Fibroblast of villous mesenchyme (primary cell): ENCODE measurements at places on chromosomes 16 and 17. TPM values are rescaled to one million over a fixed set of nuclear protein-coding genes. Genes with fewer than 3 reads are reported as not detected.
A peak's percentile ranks its signal among the peaks of the same experiment; 100 is the strongest.

GRCh38 chr17:81553018-81553615 lies 964 bp upstream of the FAAP100 start:
- peak; percentile 82 for DNase-seq

DNA sequence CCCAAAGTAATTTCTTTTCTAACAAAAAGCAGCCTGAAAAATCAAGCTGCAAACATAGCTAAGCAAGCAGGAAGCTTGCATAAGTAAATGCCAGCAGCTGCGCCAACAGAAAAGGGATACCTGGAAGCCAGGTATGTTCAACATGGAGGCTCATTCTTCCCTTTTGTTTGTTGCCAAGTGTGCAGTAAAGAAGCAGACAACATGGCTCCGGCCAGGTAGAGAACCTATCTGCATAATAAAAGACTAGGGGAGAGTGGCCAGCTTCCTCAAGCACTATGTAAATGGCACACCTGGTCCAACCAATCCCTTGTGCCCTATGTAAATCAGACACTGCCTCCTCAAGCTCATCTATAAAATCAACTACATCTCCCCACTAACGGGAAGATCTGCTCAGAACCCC lies 1407.0 kb downstream of the CDH11 start:
- no peak for DNase-seq

Gene NPIPA3
- total RNA-seq: 0.32 and 0.43 TPM in 2 replicates

DNA sequence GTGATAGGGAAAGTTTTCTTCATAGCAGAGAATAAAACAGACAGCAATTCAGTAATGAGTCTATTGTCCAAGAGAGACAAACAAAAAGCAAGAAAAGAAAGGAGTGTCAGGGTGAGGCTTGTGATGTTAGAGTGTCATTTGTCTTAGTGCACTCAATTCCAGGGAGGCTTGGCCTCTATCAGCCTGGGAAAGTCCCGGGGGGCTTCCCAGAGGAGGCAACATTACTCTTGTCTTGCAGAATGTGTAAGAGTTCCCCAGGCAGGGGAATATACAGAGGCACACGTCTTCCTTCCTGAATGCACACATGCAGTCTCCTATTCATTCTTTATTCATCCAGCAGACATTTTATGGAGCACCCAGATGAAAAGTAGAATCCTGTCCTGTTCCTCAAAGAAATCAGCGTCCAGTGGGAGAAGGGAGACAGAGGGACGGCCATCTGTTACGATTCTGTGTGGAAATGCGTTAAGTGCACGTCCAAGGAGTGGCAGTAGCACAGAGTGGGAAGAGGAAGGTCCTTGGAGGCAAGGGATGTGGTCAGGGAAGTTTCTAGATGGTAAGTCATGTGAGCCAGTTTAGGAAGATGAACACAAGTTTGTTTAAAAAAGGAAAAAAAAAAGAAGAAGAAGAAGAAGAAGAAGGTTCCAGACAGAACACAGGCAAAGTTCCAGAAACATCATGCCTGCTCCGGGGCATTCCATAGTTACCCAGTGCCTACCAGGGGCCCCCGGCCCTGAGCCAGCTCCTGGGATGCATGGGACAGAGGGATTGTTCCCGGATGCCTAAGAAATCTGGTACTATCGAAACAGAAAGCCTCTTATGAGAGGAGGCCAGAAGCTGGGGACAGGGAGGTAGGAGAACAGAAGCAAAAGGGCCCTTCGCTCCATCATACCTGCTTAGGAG lies 21.1 kb downstream of the CACNG4 start:
- DNase-seq: no peak

Gene ZDHHC1
- 5.2 and 8.1 TPM in 2 replicates for total RNA-seq

GRCh38 chr16:11429123-11429522 lies 83.9 kb downstream of the RMI2 start:
- no peak for DNase-seq

Gene CX3CL1
- total RNA-seq: 0.32 TPM in 1 of 2 replicates, not detected in the other

Gene HAPSTR1
- 86.8 and 87.0 TPM in 2 replicates for total RNA-seq

Gene C17orf100
- 0.43 and 0.97 TPM in 2 replicates for total RNA-seq

DNA sequence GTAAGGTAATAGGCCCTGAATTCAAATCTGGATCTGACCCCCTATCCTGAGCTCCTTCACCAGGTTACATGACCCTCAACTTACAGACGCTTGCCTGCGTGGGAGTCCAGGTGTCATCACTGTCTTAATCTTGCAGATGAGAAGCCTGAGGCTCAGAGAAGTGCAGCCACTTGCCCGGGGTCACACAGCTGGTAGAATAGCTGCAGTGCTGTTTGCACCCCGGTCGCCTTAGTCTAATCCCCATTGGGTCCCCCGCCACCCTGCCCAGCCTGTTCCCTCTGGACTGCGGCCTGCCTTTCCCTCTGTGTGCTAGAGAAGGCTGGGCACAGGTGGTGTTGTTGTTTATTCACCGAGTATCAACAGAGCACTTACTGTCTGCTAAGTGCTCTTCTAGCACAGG lies 107.0 kb downstream of the SDR42E1 start:
- no peak for DNase-seq

GRCh38 chr16:66311306-66311705 lies 55.2 kb upstream of the CDH5 start:
- no peak for DNase-seq

- no peak for DNase-seq
Observed at GRCh38 chr16:78528265-78528664, 428.8 kb downstream of the WWOX start.

GRCh38 chr16:56669005-56669839 lies at the start of gene MT1H:
Gene MT1H (plus strand): TSS chr16:56669814. CDS start chr16:56669885, 71 bp downstream.
- DNase-seq: no peak

DNA sequence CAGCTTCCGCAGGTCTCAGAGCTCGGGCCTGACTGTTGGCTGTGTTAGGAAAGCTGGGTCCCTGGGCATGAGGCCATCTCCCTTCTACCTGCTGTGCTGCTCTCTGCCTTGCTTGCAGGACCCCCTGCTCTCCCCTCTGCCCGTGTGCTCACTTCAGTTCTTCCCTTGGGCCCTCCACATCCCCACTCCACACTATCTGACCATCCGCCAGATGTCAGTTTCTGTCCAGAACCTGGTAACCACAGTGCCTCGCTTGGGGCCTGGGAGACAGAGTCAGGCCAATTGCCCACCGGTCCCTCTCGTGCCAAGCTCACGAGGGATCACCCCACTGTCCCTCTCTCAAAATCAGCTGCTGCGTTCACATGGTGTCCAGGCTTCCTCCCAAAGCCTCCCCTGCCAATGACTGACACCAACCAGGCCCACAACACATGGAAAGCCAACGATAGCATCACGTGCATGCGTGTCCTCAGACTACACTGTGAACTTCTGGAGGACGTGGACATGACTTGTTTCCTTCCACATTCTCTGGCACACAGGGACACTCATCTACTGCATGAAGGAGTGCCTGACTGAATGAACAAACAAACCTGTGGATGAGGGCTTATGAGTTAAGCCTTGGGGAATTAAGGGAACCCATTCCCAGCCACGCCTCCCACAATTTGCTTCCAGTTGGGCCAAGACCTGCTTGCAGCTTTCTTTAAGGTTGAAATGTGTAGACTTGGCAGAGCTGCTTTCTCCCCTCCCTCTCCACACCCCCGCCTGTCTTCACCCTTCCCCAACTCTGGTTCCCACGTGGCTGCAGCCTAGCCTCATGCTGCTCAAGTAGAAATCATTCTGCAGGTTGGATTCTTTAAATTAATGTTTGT lies 72.5 kb upstream of the ZNF423 start:
- no peak for DNase-seq

DNA sequence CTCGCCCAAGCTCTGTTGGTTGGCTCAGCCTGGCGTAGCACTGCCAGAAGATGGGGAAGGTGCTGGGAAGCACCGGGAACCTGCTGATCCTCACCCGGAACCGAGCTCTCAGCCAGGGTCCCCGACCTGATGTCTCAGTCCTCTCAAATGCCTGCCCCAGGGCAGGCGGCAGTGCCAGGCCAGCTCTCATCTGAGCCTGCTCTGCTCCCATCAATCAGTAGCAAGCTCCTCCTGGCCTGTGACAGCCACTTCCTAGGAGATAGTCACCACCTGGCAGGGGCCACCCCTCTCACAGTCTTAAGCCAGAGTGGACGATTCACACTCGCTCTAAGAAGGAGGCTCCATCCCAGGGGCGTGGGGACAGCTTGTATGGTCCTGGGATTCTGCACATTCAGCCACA lies 62.0 kb downstream of the ENGASE start:
- no peak for DNase-seq

DNA sequence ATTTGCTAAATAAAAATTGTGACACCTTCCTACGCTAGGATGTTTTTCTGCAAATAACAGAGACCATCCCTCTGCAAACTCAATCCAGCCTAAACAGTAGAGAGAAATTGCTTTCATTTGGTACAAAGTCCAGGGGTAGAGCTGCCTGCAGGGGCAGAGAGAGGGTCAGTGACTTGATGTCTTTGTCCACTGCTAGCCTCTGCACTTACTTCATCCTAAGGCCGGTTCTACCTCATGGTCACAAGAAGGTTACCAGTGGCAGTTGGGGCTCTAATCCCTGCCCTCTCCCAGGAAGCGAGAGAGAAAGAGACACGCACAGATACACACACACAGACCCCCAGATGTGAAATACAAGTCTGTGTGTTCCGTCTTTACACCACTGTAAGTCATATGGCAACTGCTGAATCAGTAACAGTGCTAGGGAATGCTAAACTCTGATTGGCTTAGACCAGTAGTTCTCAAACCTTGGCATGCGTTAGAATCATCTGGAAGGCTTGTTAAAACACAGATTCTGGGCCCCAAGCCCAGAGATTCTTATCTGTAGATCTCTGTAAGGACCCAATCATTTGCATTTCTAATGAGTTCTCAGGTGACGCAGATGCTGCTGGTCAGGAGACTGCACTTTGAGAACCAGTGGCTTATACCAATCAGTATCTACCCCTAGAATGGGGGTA lies 13.1 kb upstream of the LPCAT2 start:
- DNase-seq: peak; percentile 87
